ENCODE measurements at places on chromosomes 1 and 21.

GRCh38 chr1:93255222-93256079, 74.9 kb downstream of the CCDC18 start:
- DNase-seq, result no peak

DNA sequence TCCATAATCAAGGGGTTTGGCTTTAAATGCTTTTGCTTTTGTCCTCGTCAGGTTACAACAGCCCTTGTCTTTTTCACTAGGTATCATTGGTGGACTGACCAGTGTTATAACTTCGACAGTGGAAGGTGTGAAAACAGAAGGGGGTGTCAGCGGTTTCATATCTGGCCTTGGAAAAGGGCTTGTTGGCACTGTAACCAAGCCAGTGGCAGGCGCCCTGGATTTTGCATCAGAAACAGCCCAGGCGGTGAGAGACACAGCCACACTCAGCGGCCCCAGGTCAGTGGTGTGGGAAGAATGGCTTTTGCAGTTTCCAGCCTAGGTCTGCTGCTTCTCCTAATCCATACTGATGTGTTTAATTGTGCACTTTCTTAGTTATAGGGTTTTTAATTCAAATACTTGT, 157.9 kb downstream of the DHRS3 start:
- no peak for DNase-seq

DNA sequence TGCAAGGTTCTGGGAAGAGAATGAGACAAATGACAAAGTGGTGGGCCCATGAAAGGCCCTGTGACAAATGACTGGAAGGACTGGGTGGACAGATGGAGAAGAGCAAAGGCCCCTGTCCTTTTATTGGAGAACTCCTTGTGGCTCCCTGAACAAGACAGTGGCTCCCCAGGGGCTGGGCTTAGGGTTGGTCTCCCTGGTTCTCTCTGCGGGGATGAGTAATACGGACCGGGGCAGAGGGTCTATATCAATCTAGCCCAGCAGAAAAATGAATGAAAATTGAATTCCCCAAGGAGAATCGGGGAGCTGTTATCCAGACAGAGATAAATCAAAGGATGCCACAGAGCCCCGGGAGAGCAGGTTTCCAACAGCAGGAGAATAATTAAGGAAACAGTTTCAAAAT, 5.2 kb upstream of the LHX4 start:
- DNase-seq, result no peak

GRCh38 chr21:14488672-14489204, 57.4 kb downstream of the SAMSN1 start:
- DNase-seq, result no peak

DNA sequence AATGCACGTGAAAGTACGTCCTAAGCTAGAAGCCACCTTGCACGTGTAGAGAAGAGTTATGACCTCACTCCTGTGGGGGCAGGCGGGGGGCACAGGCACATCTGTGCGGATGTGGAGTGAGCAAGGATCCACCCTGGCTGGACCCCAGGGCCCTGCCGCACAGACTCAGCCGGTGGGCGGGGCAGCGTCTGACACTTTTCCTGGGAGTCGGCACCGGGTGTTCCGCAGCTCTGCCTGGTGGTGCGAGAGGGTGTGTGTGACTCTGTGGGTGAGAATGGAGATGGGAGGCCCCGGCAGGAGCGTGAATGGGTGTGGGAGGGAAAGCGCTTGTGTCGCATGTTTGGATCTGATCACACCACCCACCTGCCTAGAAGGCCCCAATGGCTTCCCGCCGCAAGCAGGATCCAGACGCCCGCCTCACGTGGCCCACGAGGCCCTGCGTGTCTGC, 29.5 kb downstream of the RAP1GAP start:
- DNase-seq, result no peak

DNA sequence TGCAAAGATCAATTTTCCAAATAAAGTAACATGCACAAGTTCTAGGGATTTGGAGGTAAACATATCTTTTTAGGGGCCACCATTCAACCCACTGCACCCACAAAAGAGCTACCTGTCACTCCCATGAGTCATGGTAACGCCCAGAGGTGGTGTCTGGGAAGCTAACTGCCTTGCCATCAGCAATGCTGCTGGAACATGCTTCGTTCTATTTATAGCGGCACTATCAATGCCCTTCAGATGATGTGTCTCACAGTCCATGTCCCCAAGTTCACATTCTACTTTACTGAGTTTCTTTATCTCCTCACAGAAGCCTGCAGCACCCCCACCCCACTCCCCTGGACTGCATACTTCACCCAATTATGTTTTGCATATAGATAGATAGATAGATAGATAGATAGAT, 95.4 kb downstream of the LPAR3 start:
- no peak for DNase-seq

DNA sequence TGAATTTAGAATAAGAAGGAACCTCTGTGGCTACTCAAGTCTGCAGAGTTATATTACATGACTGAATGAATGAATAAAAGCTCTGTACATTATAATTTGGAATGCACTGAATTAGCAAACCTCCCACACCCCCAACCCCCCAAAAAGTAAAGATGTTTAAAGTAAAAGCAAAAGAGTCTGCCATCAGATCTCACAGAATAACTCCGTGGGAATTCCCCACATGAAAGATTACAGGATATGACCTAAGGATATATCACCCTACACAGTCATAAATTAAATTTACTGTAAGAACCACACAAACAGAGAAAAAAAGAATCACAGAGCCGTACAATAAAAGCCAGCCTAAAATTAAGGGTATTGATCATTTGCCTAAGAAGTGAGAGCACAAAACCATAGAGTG, 587.3 kb downstream of the PTPRC start:
- no peak for DNase-seq

DNA sequence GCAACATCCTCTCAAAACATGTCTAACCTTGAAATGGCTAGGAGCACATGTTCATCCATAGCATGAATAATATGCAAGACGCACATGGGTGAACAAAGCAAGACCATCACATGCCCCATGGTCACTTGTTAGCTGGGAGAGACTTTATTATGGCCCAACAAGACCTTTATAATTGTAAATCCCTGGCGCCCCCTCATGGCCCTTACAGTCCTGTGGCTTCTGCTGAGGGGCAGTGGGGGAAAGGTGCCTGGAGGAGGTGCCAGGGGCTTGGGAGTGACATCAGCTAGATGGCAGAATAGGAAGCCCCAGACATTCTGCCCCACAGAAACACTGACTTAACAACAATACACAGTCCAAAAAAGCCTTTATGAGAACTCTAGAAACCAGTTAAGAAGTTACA, 51.7 kb downstream of the CSMD2 start:
- DNase-seq, result no peak

DNA sequence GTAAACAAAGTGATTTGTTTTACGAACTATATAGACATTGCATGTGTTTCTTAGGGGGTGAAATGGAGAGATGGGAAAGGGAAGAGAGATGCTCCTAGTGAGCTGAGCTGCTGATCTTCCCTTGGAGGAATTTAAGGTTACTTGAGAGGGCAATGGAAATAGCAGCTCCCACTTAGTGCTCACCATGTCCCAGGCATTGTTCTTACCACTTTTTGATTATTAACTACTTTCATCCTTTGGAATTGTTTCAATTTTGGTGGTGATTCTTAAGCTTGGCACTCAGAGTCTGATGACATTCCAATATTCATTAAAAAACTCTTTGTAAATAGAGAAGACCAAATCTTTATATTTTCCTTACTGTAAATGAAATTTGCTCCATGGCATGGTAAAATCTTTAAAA, 124.9 kb downstream of the ITSN1 start:
- no peak for DNase-seq

DNA sequence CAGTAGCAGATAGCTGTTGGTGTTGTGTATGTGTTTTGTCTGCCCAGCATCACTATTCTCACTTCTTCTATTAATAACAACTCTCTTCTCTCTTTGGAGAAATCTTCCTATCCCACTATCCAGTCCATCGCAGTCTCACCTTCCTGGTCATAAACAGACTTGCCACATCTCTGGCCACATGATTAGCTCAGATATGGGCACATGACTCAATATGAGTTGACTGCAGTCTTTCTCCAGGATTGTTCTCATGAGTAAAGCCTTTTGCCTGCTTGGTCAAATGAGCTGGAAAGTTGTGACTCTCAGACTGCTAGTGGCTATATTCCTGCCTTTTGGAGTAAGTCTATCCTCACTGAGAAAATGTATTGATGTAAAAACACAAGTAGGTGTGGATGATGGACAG, 32.9 kb upstream of the TADA1 start:
- DNase-seq, result no peak

DNA sequence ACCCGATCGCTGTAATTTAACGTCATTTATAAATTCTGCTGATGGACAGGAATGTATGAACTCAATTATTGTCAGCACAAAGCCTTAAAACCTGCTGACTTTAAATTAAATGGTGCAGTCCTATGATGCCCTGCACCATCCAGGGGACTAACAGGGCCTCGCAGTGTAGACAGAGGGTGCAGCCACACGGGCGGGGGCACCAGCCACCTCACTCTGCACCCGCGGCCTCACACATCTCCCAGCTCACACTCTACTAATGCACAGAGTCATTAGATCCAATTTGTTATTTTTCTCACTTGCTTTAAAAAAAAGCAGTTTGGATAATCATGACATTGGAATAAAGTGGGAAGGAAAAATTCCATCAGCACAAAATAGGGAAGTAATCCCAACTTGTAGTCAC, 49.7 kb downstream of the PROX1 start:
- DNase-seq, result no peak

DNA sequence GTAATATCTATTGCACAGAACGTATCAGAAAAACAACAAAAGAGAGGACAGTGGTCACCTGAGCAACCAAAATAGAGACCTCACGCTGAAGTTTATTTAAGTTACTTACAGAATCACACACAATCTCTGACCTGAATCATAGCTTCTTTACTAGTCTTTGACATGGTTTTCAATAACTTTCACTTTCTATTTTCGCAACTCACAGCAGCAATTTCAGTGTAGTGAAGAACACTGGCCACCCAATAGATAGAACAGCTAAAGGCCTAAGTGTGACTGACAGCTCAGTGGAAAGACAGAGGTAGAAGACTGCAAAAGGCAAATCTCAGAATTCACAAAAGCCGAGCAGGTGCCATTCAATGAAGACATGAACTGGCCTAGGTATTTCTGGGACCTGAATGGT, 435.6 kb upstream of the CHRM3 start:
- no peak for DNase-seq

Measured in AML-193 (cell line).